ENCODE measurements at places on chromosomes 2 and 18.

GRCh38 chr2:149019768-149020167 lies 18.7 kb upstream of the LYPD6B start:
- no peaks in the 10 kb centered on the region for H3K36me3 ChIP-seq
- H3K27ac ChIP-seq, result no peak overlapping the region
- no peak for DNase-seq
- no peaks in the 10 kb centered on the region for H3K27me3 ChIP-seq
- peaks cover 2% of the 10 kb centered on the region for H3K4me1 ChIP-seq
- no peak overlapping the region for H3K4me3 ChIP-seq

DNA sequence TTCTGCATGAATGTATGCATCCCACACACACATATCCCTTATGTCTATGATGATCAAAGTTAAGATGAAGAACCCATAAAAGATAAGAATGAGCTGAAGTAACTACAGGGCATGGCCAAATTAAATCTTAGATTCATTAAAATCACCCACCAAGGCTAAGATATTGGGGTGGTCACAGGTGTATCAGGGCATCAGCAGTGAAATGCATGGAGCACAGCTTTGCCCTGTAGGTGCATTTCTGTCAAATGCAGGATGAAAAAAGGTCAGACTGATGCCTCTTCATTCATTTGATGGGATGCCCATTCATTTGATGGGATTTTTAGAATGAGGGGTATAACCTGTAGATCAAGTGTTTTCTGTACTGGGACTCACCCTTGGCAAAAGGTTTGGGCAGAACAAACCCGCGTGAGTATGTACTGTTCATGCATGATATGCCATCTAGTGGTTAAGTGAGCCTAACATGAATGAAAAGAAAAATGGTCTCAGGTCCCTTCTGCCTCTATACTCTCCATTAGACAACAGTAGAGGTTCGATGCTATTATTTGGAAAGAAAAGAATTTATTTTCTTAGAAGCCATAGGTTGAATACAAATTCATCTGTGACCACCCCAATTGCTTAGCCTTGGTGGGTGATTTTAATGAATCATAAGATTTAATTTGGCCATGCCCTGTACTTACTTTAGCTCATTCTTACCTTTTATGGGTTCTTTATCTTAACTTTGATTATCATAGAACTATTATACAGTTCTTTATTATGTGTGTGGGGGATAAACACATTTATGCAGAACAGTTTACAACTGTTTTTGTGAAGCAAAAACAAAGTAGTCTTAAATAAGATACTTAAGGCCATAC lies 43.2 kb upstream of the NOSTRIN start:
- peaks cover 23% of the 10 kb centered on the region for H3K4me1 ChIP-seq
- H3K27ac ChIP-seq, result no peak overlapping the region
- H3K36me3 ChIP-seq, result peaks cover 3% of the 10 kb centered on the region
- H3K4me3 ChIP-seq, result no peak overlapping the region
- no peaks in the 10 kb centered on the region for H3K27me3 ChIP-seq

GRCh38 chr2:74871414-74871813 lies 37.5 kb downstream of the HK2 start:
- H3K27ac ChIP-seq, result no peak overlapping the region
- no peaks in the 10 kb centered on the region for H3K27me3 ChIP-seq
- peaks cover 15% of the 10 kb centered on the region for H3K4me1 ChIP-seq
- peaks cover 5% of the 10 kb centered on the region for H3K36me3 ChIP-seq
- no peak overlapping the region for H3K4me3 ChIP-seq

DNA sequence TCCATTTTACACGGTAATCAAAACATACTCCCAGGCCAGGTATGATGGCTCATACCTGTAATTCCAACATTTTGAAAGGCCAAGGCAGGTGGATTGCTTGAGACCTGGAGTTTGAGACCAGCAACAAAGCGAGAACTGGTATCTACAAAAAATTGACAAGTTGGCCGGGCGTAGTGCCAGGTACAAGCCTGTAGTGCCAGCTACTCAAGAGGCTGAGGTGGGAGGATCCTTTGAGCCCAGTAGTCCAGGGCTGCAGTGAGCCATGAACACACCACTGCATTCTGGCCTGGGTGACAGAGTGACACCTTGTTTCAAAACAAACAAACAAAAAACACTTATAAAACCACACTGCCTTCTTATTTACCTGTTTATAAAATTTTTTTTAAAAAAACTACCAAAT lies 80.8 kb downstream of the GAREM1 start:
- no peaks in the 10 kb centered on the region for H3K36me3 ChIP-seq
- no peak overlapping the region for H3K4me3 ChIP-seq
- no peaks in the 10 kb centered on the region for H3K4me1 ChIP-seq
- DNase-seq, result no peak

DNA sequence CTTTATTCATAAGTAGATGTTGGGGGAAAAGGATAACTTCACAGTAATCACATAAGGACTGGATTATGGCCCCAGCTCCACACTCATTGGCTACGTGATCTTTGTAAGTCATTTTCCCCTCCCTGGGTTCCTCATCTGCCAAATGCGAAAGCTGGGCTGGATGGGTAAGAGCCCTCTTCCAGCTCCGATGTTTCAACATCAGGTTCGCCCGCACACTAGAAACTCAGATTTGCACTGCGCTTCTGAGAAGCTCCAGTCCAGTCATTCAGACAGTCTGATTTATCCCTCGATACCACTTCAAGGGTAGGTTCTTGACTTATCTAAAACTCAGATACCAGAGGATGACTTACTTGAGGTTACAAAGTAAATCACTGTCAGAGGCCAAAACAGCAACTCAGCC lies 31.0 kb upstream of the RMDN2 start:
- no peaks in the 10 kb centered on the region for H3K36me3 ChIP-seq
- H3K27me3 ChIP-seq, result no peaks in the 10 kb centered on the region
- no peak for DNase-seq
- no peak overlapping the region for H3K27ac ChIP-seq
- H3K4me3 ChIP-seq, result no peak overlapping the region

DNA sequence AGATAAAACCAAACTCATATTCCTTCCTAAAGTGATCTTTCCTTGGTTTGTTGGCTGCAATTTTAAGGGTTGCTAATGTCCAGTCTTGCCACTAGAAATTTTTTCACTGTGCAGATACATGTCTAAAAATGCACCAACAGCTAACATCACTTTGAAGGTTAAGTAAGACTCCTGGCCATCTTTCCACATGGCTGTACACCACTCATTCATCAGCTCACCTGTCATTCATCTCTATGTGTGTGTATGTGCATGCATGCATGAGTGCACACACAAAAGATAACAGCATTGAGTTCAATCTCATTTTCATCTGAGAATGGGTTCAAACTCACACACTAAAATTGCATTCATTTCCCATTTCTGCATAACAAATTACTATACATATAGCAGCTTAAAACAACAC lies 203.8 kb downstream of the PDE11A start:
- no peak for DNase-seq
- H3K4me3 ChIP-seq, result no peak overlapping the region
- no peaks in the 10 kb centered on the region for H3K36me3 ChIP-seq

DNA sequence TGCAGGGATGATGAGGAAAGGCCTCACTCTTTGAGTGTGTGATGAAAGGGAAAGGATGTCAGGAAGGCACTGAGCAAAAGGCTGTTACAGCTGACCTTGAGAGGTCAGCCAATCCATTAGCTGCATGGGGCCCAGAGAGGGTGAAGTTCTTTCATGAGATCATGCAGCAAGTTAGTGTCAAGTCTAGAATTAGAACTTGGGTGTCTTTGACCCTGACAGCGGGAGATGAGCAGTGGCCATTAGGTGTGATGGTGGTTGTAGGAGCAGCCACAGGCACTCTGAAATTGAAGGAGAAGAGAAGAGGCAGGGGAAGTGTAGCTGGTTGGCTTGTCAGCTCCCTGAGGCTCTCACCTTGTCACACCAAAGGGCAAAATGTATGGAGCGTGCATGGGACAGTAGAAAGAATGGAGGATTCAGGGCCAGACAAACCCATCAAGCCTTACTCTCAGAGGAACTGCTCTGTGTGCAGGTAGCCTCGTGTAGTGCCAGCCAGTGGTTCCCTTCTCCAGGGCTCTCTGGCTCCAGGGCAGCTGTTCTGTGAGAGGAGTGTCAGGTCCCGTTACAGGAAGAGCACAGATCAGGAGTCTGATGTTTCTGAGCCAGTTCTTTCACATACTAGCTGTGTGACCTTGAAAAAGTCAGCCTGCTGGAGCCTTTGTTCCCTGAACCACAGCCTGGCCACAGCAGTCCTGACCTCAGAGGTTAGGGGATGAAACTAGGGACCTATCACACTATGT lies 35.9 kb downstream of the MAP4K4 start:
- DNase-seq, result no peak
- peaks cover 79% of the 10 kb centered on the region for H3K4me1 ChIP-seq
- H3K4me3 ChIP-seq, result no peak overlapping the region

GRCh38 chr2:95301876-95302641 lies 4.9 kb downstream of the KCNIP3 start:
- H3K4me3 ChIP-seq, result no peak overlapping the region
- no peaks in the 10 kb centered on the region for H3K27me3 ChIP-seq
- no peaks in the 10 kb centered on the region for H3K4me1 ChIP-seq
- no peak for DNase-seq

GRCh38 chr18:37392648-37393047 lies 172.9 kb downstream of the CELF4 start:
- no peak for DNase-seq
- peaks cover 12% of the 10 kb centered on the region for H3K27me3 ChIP-seq
- peaks cover 8% of the 10 kb centered on the region for H3K4me1 ChIP-seq
- no peak overlapping the region for H3K4me3 ChIP-seq

DNA sequence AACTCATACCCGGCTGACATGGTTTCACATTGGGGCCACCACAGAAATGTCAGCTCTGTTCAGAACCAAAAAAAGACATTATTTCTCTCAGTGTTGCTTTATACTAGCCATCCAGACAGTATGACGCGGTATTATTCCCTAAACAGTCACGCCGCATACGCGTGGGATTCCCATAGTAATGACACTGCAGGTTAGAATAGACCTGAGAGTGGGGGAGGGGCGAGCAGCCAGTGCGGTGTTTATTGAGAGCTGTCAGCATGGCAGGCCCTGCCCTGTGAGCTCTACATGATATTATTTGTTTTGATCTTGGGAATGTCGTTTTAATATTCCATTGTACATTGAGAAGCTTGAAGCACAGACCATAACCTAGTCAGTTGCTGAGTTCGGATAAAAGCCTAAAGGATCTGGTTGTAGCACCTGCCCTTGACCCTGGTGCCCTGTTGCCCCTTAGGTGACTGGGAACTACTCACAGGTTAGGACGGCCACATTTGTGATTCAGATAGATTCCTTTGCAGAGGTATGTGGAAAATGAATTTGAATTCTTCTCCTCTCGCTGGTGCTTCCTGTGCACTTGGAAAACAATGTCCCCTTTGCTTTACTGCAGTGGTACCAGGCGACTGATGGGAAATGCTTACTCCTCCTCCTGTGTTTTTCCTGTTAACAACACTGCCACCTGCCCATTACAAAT lies 150.1 kb downstream of the ARHGAP28 start:
- H3K4me1 ChIP-seq, result no peaks in the 10 kb centered on the region
- H3K27ac ChIP-seq, result no peak overlapping the region
- no peaks in the 10 kb centered on the region for H3K36me3 ChIP-seq
- H3K4me3 ChIP-seq, result no peak overlapping the region

- H3K4me3 ChIP-seq, result peak overlapping the region; percentile 96
- H3K27ac ChIP-seq, result peak overlapping the region; percentile 89
- H3K4me1 ChIP-seq, result peaks cover 6% of the 10 kb centered on the region
- H3K36me3 ChIP-seq, result peaks cover under 1% of the 10 kb centered on the region
Measured at GRCh38 chr2:227324642-227324994, 433 bp upstream of the MFF start.

DNA sequence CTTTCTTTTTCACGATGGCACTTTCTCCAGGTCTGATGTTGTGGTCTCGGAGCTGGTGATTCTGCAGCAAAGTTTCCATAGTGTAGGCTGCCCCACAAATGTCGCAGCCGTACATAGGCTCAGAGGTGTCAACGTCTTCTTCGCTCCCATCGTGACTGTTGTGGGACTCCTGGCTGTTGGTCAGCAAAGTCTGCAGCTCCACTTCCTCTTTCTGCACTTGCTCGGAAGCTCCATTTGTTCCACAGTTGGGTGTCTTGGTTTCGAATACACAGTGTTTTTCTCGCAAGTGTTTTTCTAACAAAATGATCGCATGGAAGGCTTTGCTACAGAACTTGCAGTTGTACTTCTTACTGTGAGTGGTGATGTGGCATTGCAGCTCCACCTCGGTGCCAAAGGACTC lies 126.8 kb downstream of the ZNF521 start:
- H3K4me1 ChIP-seq, result no peaks in the 10 kb centered on the region
- no peak overlapping the region for H3K27ac ChIP-seq
- no peaks in the 10 kb centered on the region for H3K36me3 ChIP-seq
- H3K27me3 ChIP-seq, result no peaks in the 10 kb centered on the region
- H3K4me3 ChIP-seq, result no peak overlapping the region

DNA sequence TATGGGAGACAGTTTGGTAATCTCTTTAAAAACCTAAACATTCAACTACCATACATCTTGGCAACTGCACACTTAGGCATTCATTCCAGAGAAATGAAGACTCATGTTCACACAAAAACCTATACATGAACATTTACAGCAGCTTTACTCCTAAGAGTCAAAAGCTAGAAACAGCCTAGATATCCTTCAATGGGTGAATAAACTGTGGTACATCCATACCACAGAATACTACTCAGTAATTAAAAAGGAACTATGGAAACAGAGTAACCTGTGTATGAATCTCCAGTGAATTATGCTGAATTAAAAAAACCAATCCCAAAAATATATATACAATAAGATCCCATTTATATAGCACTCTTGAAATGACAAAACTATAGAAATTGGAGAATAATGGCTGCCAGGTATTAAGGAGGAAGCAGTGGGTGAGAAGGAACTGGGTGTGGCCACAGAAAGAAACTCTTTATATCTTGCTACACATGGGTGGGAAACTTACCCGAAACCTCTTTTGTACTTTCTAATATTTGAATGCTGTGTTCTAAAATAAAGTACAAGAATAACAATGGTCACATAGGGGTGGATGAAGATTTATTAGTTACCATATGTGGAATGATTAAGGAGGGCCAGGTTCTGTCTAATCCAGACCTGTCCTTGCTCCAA lies 13.7 kb downstream of the SESTD1 start:
- H3K4me3 ChIP-seq, result no peak overlapping the region
- H3K27me3 ChIP-seq, result no peaks in the 10 kb centered on the region
- H3K36me3 ChIP-seq, result peaks cover 3% of the 10 kb centered on the region
- H3K4me1 ChIP-seq, result peaks cover 79% of the 10 kb centered on the region

GRCh38 chr18:4450065-4450658 lies 4.9 kb downstream of the DLGAP1 start:
- H3K4me3 ChIP-seq, result no peak overlapping the region
- no peak overlapping the region for H3K27ac ChIP-seq
- no peaks in the 10 kb centered on the region for H3K36me3 ChIP-seq
- DNase-seq, result no peak
- peaks cover 8% of the 10 kb centered on the region for H3K27me3 ChIP-seq

- peaks cover 27% of the 10 kb centered on the region for H3K27me3 ChIP-seq
- H3K4me3 ChIP-seq, result no peak overlapping the region
Measured at GRCh38 chr18:45464619-45465018, 150.7 kb upstream of the SLC14A2 start.

GRCh38 chr18:3872641-3873040 lies 422.7 kb downstream of the TGIF1 start:
- no peak for DNase-seq
- H3K27ac ChIP-seq, result no peak overlapping the region
- no peak overlapping the region for H3K4me3 ChIP-seq
- H3K4me1 ChIP-seq, result no peaks in the 10 kb centered on the region
- peaks cover 19% of the 10 kb centered on the region for H3K27me3 ChIP-seq

- H3K27ac ChIP-seq, result no peak overlapping the region
- no peak for DNase-seq
- H3K36me3 ChIP-seq, result no peaks in the 10 kb centered on the region
- H3K27me3 ChIP-seq, result peaks cover 12% of the 10 kb centered on the region
Measured at GRCh38 chr18:36448384-36449290, 151.1 kb downstream of the FHOD3 start.

GRCh38 chr2:71613953-71614925 lies 160.9 kb downstream of the DYSF start:
- no peak for DNase-seq
- H3K36me3 ChIP-seq, result no peaks in the 10 kb centered on the region
- H3K27me3 ChIP-seq, result peaks cover 10% of the 10 kb centered on the region
- H3K4me1 ChIP-seq, result no peaks in the 10 kb centered on the region

All from naive thymus-derived CD8-positive, alpha-beta T cell (primary cell).